ENCODE measurements at places on chromosomes 16 and 17.

DNA sequence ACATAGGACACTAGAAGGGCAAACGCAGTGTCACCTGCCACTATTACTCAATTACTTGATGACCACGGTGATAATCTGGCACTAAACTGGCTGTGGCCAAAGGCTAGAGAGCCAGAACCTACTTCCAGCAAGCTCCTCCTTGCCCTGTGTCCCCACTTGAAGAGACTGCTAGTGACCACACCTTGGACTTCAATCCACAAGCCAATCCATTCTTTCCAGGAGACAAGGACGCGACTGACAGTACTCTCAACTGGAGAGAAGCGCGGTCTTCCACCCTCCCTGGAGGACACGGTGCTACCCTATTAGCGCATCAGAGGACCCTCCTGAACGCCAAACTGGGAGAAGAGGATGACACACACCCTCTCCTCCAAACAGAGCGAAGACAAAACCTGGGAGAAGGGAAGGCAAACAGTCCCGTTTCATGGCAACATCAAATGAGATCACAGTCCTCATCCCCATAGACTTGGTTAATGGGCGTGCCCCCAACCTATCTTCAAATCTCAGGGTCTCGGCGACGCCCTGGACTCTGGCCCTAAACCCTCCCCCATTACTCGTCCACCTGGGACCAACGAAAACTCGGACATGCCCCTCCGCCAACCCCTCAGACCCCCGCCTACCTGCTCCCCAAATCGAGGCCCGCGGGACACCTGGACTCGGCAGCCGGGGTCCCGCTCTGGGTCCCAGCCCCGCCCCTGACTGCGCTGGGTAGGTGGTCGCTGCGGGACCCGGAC, 508 bp downstream of the FLCN start:
- peak; percentile 82 for DNase-seq

GRCh38 chr16:74449470-74449869, 28.2 kb upstream of the CLEC18B start:
- DNase-seq: peak; percentile 88

DNA sequence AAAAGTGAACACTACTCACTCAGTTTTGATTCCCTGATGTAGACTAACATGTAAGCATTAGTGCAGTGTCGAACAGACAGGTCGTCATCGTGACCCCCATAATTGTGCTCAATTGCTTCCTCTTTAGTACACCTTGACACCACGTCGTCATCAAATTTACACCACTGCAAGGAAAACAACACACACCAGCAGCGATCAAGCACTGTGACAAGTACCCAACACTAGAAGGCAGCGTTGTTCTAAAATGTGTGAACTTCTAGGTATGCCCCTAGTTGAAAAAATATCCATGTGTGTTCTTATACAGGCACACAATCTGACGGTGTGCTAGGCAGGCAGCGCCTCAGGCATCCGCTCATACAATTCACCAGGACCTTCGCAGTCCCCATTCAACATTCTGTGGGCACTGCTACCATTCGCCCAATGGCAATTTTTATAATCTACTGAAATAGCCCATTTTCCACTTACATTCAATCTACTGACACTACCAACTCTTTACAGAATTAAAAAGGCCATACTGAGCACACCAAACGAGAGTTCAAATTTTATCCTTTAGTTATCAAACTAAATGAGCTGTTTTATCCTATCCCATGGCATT, 23.1 kb downstream of the LITAFD start:
- DNase-seq: peak; percentile 56

DNA sequence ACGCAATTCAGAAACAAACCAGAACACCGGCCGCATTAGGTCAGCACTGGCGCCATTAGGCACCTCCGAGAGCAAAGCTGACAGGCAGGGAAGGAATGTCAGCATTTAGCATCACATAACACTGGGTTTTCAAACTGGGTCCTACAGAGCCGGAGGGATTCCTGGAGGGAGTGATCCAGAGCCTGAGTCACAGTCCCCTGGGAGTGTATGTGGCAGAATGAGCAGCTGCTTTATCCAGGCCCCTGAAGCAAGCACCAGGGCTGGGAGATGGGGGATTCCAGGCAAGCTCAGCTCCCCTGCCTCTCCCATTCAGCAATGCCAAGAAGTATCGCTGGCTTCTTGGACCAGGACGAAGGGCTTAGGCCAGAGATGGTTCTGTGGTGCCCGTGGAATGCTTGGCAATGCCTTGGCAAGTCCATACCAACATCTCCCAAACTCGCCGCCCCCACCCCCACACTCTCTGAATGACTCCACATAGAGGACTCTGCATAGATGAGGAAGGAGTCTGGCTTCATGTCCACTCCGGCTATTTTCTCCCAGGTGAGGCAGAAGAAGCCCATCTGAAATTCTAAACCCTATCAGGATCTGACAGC, 20.4 kb downstream of the GAS7 start:
- peak; percentile 96 for DNase-seq

DNA sequence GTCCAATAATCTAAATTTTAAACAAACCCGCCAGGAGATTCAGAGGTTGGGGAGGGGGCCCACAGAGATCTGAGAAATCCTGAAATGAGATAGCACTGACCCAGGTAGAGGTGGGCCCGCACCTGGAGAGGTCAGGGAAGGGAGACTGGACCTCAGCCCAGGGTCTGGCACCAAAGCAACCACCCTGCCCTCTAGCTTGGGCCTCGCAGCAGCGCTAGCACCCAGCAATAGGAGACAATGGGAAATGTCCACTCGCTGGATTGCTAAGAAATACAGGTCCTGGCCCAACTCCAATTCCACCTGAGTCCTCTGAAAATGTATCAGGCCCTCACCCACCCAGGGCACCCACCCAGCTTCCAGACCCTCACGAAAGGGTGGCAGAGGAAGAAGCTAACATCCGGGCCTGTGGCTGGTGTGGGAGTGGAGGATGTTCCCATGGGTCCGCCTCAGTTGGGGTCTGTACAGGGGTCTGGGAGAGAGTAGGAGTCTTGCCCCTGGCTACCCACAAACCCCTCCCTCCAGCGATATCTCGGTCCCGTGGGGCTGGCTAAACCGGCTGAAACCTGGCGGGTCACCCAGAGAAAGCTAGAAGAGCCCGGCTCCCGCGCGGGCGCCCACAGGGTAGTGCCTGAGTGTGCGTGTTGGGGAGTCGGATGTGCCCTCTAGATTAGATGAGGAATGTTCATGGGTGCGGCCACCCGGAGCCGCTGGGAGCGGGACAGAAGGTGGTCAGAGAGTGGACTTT, 1.1 kb downstream of the PLLP start:
- no peak for DNase-seq

DNA sequence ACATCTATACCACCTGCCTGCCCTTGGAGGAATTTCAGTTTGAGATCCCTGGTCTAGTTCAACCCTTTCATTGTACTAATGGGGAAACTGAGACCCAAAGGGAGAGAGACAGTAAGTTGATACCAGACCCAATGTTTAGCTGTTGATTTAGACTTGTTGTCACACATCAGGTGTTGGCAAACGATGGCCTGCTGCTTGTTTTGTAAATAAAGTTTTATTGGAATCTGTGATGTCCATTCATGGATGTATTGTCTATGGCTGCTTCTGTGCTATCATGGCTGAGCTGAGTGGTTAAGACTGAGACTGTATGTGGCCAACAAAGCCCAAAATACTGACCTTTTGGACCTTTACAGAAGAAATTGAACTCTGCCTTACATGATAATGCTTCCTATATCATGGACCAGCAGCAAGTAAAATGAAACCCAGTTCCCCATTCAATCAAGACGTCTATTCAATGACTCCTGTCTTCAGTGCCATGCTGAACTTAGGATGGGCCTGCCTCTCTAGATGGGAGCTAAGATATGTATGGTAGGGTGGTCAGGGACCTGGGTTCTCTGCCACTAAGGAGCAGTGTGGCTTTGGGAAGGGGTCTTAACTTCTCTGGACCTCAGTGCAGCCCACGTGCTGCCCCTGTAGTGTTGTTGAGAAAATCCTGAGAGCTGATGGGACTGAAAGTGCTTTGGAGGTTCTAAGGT, 111.0 kb downstream of the IRX5 start:
- DNase-seq: no peak

DNA sequence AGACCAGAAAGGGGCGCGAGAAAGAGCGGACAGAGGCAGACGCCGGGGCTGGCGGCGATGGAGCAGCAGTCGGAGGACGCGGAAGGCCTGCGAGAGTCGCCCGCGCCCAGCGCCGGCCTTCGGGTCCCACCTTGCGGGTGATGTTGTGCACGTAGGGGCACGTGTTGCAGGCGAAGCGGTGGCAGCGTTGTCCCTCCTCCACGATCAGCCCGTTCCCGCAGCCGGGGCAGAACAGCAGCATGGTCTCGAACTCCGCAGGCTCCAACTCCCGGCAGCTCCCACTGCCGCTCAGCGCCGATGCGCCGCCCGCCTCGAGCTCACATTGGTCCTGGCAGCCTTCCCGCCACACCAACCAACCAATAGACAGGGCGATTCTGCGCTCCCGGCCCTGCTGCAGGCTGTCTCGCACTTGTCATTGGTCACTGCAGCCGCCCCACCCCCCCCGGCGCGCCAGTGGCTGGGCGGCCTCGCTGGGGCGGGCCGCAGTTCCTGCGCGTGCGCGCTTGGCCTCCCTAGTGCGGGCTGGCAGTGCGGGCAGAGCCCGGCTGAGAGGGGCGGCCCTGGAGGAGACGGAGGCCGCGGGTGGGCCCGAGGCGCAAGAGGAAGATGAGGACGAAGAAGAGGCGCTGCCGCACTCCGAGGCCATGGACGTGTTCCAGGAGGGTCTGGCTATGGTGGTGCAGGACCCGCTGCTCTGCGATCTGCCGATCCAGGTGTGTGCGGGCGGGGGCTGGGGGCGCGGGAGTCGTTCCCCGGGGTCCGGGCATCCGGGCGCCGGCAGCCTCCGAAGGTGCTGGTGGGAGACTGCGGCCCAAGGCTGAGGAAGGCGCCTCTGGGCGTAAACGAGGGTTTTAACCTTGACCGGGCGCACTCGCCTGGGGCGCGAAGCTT, at the start of the genes POLR3K and SNRNP25:
Gene POLR3K, minus strand, starts transcription at position 263 of the 891 bp plus-strand sequence. Its CDS starts 22 bp downstream, at position 241.
Gene SNRNP25, plus strand, starts transcription at position 483 of the 891 bp plus-strand sequence. Its CDS starts 189 bp downstream, at position 672.
- DNase-seq: peak; percentile 100

GRCh38 chr16:67034487-67034886, 5.5 kb downstream of the CBFB start:
- DNase-seq: peak; percentile 64

GRCh38 chr17:20225162-20226115, 216.3 kb downstream of the SPECC1 start:
- no peak for DNase-seq

DNA sequence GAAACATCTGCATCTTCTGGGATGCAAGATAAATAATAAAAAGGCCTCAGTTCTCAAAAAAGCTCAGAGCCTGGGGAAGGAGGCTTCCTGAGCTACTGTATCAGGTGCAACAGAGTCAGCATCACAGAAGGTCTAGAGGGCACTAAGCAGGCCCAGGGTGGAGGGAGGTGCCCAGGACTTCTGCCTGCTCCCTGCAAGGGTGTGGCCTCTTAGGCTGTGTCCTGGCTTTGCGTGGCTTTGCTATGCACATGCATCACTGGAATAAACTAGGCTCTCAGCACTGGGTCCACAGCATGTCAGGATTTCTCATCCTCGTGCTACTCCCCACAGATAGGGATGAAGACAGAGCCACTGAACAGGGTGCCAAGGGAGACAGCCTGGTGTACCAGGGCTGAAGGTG, 25.5 kb downstream of the CDK5R1 start:
- DNase-seq: no peak

DNA sequence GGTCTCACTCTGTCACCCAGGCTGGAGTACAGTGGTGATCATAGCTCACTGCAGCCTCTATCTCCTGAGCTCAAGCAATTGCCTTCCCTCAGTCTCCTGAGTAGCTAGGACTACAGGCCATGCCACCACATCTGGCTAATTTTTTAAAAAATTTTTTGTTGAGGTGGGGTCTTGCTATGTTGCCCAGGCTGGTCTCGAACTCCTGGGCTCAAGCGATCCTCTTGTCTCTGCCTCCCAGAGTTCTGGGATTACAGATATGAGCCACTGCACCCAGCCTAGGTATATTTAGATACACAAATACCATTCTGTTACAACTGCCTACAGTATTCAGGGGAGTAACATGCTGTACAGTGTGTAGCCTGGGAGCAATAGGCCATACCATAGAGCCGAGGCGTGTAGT, 14.3 kb downstream of the POLR3E start:
- DNase-seq: no peak

GRCh38 chr17:5585836-5586521, 1.7 kb upstream of the NLRP1 start:
- DNase-seq: no peak

GRCh38 chr17:76327696-76328095, 19.6 kb upstream of the QRICH2 start:
- DNase-seq: no peak

DNA sequence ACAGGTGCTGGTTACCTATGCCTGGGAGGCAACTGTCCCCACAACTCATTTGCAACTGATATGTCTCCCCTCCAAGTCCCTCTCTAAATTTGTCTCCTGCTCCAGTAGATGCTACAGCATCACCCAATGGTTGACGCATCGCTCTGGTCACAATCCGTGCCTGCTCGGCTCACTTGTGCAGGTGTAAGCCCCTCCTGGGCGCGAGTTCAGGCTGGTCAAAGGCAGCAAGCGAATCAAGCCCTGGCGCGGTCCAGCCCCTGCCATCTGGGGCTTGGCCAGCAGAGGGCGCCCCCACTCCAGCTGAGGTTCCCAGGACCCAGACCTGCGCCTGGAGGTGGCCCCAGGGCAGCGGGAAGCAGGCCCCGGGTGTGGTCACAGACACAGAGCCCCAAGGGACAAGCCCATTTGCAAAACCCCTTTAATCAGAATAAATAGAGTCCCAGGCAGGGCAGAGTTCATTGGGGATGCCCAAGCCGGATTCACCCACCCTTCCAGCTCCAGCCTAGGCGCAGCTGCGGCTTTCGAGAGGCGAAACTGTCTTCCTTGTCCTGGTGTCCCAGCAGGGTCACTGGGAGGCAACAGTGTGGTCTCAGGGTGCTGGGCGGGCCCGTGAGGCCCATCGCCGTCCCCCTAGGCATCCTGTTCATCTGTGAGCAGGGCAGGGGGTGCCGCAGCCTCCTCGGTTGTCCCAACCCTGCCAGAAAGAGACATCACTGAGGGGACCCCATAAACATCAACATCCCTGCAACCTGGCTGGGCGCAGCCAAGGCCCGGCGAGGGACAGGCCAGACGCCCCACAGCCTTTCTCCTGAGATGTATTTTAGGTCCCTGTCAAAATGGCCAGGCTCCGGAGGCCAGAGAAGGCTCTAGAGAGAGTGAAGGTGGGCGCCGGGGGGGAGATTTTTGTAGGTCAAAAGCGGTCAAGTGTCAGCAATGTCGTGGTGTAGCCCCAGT, 15.8 kb downstream of the TMC6 start:
- peak; percentile 59 for DNase-seq

DNA sequence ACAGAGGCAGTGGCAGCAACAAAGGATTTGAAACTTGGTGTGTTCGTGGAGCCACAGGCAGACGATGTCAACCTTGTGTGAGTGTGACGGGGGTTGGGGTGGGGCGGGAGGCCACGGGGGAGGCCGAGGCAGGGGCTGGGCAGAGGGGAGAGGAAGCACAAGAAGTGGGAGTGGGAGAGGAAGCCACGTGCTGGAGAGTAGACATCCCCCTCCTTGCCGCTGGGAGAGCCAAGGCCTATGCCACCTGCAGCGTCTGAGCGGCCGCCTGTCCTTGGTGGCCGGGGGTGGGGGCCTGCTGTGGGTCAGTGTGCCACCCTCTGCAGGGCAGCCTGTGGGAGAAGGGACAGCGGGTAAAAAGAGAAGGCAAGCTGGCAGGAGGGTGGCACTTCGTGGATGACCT, 25.5 kb downstream of the STH start:
- no peak for DNase-seq
